Placental pericyte (primary cell): ENCODE measurements at places on chromosomes 16 and 17. TPM values are rescaled to one million over a fixed set of nuclear protein-coding genes. Genes with fewer than 3 reads are reported as not detected.

ABCA9 gene
- total RNA-seq: 2.0 TPM in 2 replicates

SOCS3 gene
- 38.3 and 66.0 TPM in 2 replicates for total RNA-seq

LMF1 gene
- total RNA-seq: 17.9 and 20.8 TPM in 2 replicates

SLC22A31 gene
- total RNA-seq: 0.57 and 2.2 TPM in 2 replicates

CYTH1 gene
- 14.2 and 18.6 TPM in 2 replicates for total RNA-seq

GLP2R gene
- under 0.01 and 0.66 TPM in 2 replicates for total RNA-seq

OTOP3 gene
- total RNA-seq: not detected in 2 replicates

G6PC1 gene
- total RNA-seq: not detected in 2 replicates

CDH8 gene
- 0.57 TPM in 1 of 2 replicates, not detected in the other for total RNA-seq

LPCAT2 gene
- total RNA-seq: 14.4 and 52.4 TPM in 2 replicates

TBC1D3E gene
- total RNA-seq: not detected in 2 replicates

RAMP2 gene
- 0.29 TPM in 1 of 2 replicates, not detected in the other for total RNA-seq

GPR139 gene
- total RNA-seq: not detected in 2 replicates

BEAN1 gene
- total RNA-seq: 0.43 TPM in 1 of 2 replicates, not detected in the other

RAI1 gene
- total RNA-seq: 16.4 and 26.5 TPM in 2 replicates

LGALS9 gene
- 3.0 and 3.3 TPM in 2 replicates for total RNA-seq

RHBDL1 gene
- 2.3 and 2.4 TPM in 2 replicates for total RNA-seq

TSPOAP1 gene
- under 0.01 TPM in 1 of 2 replicates, not detected in the other for total RNA-seq

IL17C gene
- 0.44 TPM in 1 of 2 replicates, not detected in the other for total RNA-seq

TP53TG3C gene
- 0.22 and 0.29 TPM in 2 replicates for total RNA-seq

CTF1 gene
- 2.0 and 4.4 TPM in 2 replicates for total RNA-seq

WDR45B gene
- 43.1 and 65.4 TPM in 2 replicates for total RNA-seq
